ENCODE measurements at places on chromosomes 4 and X. TPM values are rescaled to one million over a fixed set of nuclear protein-coding genes. Genes with fewer than 3 reads are reported as not detected.

- DNase-seq, result no peak
Observed at GRCh38 chrX:151713849-151714248, 2.0 kb upstream of the FATE1 start.

The SYTL4 gene
- total RNA-seq, result 29.9 TPM

The DAPP1 gene
- total RNA-seq, result 10.2 TPM

The IGFBP7 gene
- total RNA-seq, result 622 TPM

The CRMP1 gene
- total RNA-seq, result 1.6 TPM

The FGFR3 gene
- total RNA-seq, result 2.0 TPM

Measured in breast epithelium (tissue), 4 donors.